ENCODE measurements at places on chromosomes 2 and 18. TPM values are rescaled to one million over a fixed set of nuclear protein-coding genes. Genes with fewer than 3 reads are reported as not detected.

Gene RFX8
- total RNA-seq: 20.3 TPM

Gene IKZF2
- 5.5 TPM for total RNA-seq

Gene GCG
- total RNA-seq: not detected

Gene LRATD1
- total RNA-seq: 0.26 TPM

Data from aortic smooth muscle cell (primary cell).